ENCODE measurements at places on chromosomes 4 and X. TPM values are rescaled to one million over a fixed set of nuclear protein-coding genes. Genes with fewer than 3 reads are reported as not detected.

DNA sequence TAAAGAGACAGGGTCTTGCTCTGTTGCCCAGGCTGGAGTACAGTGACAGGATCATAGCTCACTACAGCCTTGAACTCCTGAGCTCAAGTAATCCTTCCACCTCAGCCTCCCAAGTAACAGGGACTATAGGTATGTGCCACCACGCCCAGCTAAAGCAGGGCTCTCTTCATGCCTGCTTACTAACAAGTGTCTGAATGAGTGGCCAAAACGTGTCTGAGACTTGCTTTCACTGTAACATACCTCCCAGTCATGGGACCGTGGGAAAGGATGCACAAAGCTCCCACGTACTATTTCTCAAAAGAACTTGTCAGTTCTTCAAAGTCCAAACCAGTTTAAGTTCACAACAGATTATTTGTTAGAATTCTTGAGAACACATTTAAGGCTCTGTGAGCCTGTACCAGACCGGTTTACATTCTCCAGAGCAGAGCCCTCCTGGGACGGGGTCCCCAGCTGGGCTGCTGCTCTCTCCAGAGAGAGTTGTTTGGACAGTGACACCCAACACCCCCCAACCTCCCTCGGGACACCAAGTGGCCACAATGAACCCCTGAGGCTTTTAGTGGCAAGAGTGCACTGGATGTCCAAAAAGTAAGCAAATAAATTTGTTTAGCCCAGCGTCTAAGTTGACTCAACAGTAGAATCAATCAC, 24.1 kb downstream of the SH3KBP1 start:
- DNase-seq = no peak

DNA sequence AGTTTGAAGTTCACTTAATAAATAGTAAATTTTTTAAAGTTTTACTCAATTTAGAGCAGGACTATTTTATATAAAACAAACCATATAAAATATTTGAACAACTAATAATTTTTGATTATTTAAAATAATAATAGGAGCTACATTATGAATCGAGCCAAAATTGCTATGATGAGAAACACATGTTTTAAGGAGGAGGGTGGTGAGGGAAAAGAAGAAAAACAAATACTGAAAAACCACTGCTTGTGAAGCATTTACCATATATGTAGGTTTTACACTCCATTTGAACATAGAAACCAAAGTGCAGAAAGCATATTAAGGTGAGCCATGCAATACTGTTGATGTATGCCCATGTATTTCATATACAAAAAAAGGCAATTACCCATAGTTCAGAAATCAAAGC, 448.9 kb downstream of the FSTL5 start:
- DNase-seq = no peak

GRCh38 chrX:2676794-2677675, 14.1 kb upstream of the CD99 start:
- DNase-seq = no peak

DNA sequence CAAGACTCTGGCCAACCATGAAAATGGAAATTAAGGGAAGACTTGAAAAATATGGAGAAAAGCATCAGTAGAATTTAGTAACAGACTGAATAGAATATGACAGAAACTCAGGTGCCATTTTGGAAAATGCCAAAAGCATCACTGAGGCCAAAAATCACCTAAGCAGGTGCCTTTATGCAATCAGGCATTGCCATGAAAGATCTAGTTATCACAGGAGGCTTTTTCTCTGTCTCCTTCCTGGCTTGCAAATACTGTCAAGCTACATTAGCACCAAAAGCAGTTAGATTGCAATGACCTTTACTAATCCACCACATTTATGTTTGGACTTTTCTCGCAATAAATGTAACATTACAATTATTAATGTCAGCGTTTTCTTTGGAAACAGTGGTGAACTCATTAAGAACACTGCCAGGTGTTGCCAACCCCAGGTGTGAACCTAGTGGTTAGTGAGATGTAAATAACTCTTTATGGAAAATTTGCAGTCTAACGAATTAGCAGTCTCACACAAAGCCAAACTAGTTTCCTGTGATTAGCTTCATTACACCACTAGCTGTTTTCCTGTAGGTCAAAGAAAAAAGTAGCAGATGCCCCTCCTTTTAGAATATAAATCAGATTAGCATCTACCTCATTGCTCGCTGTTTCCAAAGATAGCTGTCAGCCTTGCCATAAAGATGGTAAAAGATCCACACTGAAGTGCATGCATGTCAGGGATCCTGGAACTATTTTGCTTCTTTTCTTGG, 1568.4 kb upstream of the TENM3 start:
- no peak for DNase-seq

- no peak for DNase-seq
These were observed 89.0 kb downstream of the SPRY1 start for GRCh38 chr4:123485601-123486000.

GRCh38 chr4:40722576-40723161, 27.1 kb upstream of the NSUN7 start:
- no peak for DNase-seq

GRCh38 chrX:139563251-139563650, 32.7 kb downstream of the F9 start:
- DNase-seq = no peak

DNA sequence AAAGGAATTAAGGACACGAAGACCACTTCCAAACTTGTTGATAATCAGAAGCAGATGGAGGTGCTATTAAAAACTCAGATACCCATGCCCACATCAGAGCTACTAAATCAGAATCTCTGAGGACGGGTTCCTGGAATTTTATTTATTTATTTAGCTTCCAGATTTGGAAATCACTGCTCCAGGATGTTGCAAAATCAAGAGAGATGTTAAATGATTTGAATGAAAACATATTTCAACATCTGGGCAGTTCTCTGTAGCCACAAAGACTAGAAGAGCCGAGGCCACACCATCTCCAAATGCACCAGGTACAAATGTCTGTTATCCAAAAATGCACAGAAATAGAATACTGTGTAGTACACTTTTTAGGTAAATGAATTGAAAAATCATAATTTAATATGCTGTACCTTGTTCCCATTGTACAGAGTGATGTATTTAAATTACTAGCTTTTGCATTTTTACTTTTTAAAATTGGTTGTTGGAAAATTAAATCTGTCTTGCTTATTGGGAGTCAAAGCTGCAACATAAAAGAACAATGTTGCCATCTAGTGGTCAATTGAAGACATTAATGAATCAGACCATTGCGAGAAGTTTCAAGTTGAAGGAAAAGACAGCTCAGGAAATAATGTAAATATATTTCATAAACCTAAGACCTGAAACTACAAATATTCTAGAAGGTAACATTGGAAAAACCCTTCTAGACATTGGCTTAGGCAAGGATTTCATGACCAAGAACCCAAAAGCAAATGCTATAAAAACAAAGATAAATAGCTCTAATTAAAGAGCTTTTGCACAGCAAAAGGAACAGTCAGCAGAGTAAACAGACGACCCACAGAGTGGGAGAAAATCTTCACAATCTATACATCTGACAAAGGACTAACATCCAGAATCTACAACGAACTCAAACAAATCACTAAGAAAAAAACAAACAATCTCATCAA, 151.3 kb upstream of the TTC29 start:
- peak; percentile 50 for DNase-seq

DNA sequence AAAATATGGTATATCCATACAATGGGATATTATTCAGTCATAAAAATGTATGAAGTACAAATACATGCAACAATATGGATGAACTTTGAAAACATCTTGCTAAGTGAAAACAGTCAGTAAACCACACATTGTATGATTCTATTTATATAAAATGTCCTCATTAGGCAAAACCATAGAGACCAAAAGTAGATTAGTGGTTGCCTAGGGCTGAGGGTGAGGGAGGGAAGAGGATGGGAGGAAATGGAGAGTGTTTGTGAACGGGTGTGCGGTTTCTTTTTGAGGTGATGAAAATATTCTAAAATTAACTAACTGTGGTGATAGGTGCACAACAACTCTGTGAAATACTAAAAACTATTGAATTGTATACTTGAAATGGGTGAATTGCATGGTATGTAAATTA, 29.6 kb downstream of the TEX11 start:
- DNase-seq = no peak

GRCh38 chr4:23855912-23856605, 33.8 kb downstream of the PPARGC1A start:
- no peak for DNase-seq

- no peak for DNase-seq
These were observed 93.5 kb upstream of the UCP1 start for GRCh38 chr4:140662082-140662869.

The NAP1L2 gene
- total RNA-seq = 0.10 TPM

The SGMS2 gene
- total RNA-seq = 30.5 TPM

The GC gene
- total RNA-seq = not detected

The NHS gene
- 3.3 TPM for total RNA-seq

The ARSJ gene
- 36.3 TPM for total RNA-seq
